ENCODE measurements at places on chromosomes 12 and 14.

DNA sequence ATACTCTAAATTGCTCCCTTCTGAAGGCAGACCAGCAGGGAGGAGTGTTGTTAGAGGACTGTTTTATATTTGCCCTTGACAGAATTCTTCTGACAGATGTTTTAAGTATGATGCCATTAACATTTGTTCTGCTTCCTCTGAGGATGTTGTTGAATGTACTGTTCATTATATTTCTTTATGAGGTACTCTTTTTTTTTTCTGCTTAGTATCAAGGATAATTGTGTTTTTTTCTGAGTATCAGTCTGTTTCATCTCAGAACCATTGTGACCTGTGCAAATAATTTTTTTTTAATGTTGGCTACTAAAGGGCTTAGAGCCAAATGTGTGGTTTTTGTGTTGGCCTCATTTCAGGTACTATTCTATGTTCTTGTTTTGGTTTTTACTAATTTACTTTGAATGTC is 10.6 kb downstream of the METAP2 start:
- DNase-seq, result no peak

- no peak for DNase-seq
Measured at GRCh38 chr12:38771871-38772270, 133.5 kb downstream of the CPNE8 start.

DNA sequence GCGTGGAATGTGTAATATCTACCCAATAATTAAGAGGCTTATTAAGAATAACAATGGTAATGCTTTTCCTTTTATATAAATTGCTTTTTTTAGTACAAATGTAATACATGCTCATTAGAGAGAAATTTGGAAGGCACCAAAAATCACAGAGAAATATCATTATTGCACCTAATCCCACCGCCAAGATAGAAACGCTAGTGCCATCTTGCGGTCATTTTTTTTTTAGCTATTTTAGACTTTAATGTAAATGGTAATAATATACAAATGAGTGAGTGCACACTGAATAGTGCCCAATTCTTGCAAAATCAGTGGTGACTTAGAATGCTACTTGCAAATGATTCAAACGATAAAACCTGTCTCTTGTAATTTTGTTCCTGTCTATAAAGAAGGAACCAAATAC is 576.8 kb upstream of the TMEM132C start:
- no peak for DNase-seq

DNA sequence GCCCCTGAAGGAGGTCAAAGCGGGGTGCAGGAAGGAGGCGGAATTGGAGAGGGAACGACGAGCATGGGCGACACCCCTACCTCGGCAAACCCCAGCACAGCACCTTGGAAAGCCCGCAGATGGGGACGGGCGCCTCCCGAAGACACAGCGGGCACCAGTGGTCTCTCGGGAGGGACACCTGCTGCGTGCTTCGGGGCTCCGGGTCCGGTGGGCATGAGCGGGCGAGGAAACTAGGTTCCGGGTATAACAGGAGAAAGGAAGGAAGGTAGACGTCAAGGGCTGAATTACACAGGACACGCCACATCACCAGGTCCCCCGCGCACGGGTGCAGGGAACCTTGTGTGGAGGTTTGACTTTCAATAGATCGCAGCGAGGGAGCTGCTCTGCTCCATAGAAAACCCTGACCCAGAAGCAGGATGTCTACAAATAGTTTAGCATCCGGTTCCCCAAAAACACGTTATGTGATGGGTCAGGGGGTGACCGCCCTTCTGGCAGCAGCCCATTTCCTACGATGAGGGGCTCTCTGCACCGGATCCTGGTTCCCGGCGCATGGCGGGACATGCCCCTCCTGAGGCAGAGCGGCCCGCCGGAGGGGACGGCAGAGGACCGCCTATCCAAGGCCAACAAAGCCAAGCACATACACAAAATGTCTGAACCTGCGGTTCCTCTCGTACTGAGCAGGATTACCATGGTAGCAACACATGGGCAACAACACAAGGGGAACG is 196.9 kb downstream of the ALG10 start:
- no peak for DNase-seq

- peak; percentile 96 for DNase-seq
Measured at GRCh38 chr14:76956316-76957090, 72.0 kb downstream of the IRF2BPL start.

DNA sequence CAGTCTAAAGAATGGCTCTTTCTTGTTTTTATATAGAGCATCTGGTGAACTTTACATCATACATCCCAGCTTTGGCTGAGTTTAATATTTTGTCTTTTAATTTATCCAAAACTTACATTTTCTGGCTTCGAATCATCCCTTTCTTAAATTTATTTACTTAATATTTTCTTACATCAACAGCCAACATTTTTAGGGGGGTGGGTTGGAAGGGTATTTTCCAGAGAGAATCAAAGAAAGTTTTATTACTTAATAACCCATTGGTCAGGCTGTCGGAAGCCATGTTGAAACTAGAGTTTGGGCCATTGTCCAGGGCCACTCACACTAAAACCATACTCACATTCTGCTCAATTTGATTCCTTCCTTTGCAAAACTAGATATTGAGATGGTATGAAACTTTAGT is 220.2 kb downstream of the AEBP2 start:
- no peak for DNase-seq

Measured in thyroid gland (tissue), 4 donors.